Stimulated activated CD4-positive, alpha-beta T cell treated with anti-CD3 and anti-CD28 coated beads, Interleukin-4, amount 100 ng/mL, for 4 hours (primary cell): ENCODE measurements at places on chromosomes 16 and 17.

- no peak for DNase-seq
These were observed 3.1 kb downstream of the ALOX15B start for GRCh38 chr17:8041979-8042378.

GRCh38 chr16:14284930-14285512 is 213.9 kb downstream of the MRTFB start:
- no peak for DNase-seq

- DNase-seq: no peak
These were observed 14.1 kb downstream of the ODF4 start for GRCh38 chr17:8353736-8354135.

DNA sequence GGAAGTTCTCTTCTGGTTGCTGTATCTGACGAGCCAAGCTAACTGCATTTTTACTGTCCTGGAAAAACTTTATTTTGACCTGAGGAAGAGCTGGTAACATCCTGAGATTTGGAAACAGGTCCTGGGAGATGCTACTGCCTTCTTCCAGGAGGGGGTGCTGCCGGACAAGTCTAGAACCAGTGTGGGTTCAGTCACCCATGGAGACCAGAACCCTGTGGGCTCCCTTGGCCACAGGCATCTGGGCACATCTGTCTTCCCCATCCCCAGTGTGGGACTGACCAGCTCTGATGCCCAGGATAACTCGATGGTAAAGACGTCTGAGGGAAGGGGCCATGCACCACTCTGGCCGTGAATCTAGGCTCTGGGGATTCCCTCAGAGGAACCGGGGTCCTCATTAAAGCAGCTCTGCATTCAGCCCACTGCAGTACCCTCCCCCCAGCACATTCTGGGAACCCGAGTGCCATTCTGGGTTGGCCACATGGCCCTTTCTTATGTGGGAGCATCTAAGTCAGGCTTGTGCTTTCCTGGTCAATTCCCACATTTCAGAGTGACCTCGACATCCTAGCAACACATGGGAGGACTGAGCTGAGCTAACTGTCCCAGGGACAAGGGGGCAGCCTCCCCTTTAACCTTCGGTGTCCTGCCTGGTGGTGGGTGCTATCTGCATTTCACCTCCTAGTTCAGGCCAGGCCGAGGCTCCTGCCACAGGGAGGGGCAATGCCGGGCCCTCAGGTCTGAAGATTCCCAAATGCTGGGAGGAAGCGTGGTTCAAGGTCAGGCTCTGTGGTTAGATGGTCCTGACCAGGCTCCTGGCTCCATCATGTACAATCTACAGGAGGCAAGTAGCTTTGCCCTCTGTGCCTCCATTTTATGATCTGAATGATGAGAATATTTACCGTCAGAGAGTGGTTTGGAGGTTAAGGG is 6.4 kb downstream of the C16orf86 start:
- no peak for DNase-seq

GRCh38 chr16:54816471-54816870 is 114.2 kb upstream of the IRX5 start:
- no peak for DNase-seq

DNA sequence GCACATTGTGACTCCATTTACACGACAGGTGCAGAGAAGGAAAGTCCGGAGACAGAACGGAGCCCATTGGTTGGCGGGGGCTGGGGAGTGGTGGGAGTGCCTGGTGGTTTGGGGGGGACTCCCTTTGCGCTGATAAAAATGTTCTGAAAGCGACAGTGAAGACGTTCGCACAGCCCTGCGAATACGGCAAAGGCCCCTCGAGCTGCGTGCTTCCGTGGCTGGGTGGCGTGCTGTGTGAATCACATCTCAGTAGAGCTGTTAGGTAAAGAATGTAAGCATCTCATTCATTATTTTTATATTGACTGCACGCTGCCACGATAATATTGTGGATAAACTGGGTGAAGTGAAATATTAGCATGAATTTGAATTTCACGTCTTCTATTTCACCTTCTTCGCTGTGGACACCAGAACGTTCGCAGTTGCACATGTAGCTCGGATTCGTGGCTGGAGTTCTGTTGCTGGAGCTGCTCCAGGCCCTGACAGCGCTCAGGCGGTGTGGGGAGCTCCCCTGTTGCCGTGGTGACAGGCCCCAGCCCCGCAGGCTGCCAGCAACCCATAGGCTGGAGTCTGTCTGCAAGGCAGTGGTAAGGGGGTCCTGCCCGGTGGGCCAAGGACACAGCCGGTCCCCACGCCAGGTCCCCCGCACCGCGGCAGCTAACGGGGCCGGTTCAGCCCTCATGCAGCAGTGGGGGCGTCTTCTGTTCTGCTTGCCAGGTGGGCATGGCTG is 44.6 kb downstream of the SOX8 start:
- DNase-seq: no peak
